Stimulated activated CD4-positive, alpha-beta T cell treated with anti-CD3 and anti-CD28 coated beads, Interleukin-1b, Interleukin-23, amount 100 ng/mL, for 48 hours (primary cell): ENCODE measurements at places on chromosomes 13 and 19.

DNA sequence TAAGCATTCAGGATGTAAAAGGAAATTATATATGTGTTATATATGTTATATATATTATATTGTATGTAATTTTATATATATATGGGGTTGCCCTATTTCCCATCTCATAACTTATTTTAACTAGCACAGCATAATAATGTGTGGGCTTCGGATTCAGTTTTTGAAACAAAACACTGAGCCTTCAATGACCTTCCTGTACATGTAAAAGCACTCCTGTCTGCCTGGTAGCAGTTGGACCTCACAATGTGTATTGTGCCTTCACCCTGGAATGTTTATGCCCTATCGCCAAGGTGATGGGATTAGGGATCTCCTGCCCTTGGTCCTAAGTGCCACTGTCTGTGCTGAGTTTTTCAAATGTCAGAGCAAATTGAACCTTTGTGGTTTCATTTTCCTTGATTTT is 968.8 kb downstream of the TUBA3C start:
- DNase-seq: no peak

GRCh38 chr13:75480671-75481175 is 1.2 kb downstream of the TBC1D4 start:
- DNase-seq: peak; percentile 24

DNA sequence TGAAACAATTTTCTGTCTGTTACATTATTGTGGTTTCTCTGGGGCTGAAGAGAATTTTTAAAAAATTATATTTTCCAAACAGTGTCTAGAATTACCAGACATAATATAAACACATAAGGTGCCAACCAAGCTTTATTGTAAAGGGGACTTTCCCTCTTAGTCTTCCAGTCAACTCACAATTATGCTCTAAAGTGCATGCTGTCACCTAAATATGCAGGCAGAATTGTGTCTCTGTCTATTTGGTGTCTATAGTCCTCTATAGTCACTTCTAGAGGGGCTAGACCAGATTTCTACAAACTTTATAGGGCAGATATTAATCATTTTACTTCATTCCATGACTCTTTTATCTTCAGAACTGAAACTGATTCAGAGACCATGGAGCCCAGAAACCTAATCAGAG is 12.8 kb downstream of the ZNF254 start:
- no peak for DNase-seq

GRCh38 chr13:44196196-44196751 is 177.3 kb upstream of the SERP2 start:
- DNase-seq: peak; percentile 21

- no peak for DNase-seq
Measured at GRCh38 chr13:24644036-24644435, 36.2 kb upstream of the ATP12A start.

- no peak for DNase-seq
Measured at GRCh38 chr13:95256091-95256490, 45.2 kb downstream of the ABCC4 start.

DNA sequence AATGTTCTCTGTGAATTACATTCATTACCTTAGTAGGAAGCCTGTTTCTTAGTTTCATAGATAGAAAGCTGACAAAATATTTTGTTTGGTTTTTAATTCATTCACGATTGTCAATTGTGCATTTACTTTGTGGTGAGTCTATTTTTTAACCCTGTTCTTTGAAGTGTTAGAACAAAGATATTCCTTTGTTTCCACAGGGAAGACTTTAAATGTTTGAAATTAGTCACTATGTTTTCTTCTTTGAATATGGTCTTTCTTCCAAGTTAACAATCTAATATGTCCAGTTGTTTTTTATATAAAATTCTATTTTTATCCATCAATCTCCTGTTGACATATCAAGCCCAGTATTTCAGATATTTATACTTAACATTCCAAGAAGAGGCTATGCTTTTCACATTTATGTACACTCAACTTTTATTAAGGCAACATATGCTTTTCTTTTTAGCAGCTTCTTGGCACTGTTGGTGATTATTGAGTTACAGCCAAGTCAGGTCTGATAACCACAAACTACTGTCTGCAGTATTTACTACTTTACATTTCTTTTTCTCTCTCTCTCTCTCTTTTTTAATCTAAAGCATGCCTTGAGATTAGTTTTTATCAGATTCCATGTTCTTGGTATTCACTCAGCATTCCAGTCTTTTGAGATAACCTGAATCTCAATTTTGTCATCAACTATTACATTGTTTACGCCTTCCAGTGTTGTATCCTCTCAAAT is 812.8 kb upstream of the SLC10A2 start:
- DNase-seq: no peak

DNA sequence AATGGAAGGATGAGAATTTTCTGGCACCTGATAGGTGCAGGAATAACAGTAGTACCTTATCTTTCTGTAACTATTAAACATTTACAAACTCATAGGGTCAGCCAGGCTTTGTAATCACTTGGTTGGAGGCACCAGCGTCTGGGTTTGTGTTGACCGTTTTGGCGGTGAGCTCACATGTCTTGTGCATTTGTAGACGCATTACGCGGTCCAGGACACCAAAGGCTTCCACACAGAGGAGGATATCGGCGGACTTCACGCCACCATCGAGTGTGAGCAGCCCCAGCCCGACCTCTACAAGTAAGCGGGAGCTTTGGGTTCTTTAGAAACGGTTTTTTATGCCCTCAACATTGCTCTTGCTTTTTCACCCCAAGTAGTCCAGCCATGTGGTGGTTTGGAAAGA is 129.3 kb downstream of the ATP11A start:
- no peak for DNase-seq

- DNase-seq: no peak
Measured at GRCh38 chr13:76672420-76672819, 213.8 kb downstream of the KCTD12 start.

- no peak for DNase-seq
Measured at GRCh38 chr13:51873837-51874236, 12.1 kb downstream of the CCDC70 start.

DNA sequence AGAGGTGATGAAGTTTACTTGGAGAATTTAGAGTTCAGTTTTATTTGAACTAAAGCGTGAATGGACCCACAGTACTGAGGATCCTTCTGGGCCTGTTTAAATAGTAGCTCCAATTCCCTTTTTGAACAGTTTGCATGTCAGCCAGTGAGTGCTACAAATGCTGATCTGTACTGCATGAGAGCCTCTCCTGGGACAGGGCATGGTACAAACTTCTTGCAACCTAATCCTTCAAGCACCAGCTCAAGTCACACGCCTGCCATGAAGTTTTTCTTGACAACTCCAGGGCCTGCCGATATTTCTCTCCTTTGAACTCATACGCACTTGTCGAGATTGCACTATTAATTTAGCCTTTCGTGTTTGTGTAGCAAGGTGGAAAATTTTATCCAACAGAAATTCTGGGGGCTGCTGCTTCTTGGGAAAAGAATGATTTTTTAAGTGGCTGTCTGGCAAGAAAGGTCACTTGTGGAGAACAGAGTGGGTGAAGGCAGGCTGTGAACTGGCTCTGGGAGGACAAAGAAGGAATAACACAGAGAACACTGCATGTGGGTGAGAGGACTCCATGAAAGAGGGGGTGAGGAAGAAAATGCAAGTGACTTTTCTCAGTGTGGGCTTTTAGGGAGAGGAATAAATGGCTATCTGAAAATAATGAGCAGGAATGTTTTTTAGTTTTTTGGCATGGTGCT is 192.5 kb downstream of the NDFIP2 start:
- no peak for DNase-seq

GRCh38 chr13:108069521-108070210 is 145.7 kb downstream of the LIG4 start:
- DNase-seq: no peak

GRCh38 chr13:93552596-93552995 is 326.0 kb downstream of the GPC6 start:
- DNase-seq: no peak

GRCh38 chr13:45138282-45138681 is 18.0 kb downstream of the GTF2F2 start:
- DNase-seq: no peak

- DNase-seq: no peak
Measured at GRCh38 chr13:33367171-33367895, 81.8 kb upstream of the STARD13 start.

DNA sequence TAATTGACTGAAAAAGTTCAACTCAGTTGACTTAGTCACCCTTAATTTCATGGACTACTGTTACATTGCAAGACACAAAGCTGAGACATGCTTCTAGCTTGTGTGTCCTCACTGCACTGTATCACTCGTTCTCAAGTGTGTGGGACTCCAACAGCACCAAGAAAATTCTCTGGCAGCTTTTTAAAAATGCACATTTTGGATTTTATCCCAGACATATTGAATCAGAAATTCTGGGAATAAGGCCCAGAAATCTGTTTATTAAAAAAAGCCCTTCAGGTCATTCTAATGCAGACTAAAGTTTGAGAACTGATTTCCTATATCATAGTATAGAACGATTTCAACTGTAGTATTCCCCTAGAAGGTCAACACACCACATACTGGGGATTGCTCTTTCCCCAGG is 1485.3 kb downstream of the PCDH9 start:
- DNase-seq: no peak

DNA sequence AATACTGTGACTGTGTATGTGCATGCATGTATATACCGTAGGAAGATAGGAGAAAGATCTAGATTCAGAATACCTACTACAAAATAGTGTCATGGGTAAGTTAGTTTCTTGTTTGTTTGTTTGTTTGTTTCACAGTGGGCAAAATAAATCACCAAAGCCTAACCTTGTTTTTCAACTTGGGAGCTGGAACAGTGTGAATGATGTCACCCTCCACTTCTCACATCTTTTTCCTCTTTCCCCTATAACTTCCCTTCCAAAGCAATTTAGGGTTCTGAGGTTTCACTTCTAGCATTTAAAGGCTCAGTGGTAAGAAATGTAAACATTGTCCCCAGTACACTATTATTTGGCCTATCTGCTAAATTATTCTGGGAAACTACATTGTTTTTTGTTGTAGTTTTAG is 5.4 kb downstream of the KCTD4 start:
- DNase-seq: no peak

DNA sequence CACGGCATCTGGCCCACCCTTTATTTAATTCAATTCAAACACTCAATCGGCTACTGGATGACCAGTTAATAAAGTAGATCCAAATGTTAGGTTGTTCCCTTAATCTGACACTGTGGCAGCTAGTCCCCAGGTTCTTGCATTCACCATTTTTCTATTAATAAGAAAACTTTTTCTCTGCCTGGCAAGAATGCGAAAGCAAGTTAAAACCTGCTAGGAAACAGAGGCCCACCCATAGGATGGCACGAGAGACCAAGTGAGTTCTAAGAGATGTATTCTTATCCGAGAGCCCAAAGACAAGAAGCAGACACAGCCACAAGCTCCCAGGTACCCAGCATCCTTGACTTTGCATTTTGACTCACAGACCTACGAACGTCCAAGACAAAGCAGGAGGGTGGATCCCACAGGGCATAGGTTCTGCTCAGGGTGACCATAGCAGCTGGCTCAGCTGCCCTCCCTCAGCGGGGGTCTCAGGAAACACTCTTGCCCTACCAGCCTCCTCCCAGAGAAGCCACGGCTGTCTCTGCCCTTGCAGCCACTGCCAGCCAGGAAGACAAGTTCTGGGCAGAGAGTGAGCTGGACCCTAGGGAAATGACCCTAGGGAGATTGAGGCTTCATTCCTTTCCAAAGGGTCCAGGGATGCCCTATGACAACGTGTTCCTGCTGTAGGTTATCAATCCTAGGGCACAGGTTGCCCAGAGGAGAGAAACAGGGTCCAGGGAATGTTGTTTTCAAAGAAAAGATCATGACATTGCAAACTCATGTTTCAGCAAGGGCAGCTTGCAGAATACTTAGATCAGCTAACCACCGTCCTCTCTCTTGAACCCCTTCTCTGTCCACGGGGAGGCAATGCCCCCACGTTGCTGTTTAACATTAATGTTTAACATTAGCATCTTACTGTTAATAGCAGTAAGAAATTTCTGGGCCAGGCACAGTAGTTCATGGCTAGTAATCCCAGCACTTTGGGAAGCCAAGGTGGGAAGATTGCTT is 147.2 kb upstream of the ZNF507 start:
- DNase-seq: no peak

GRCh38 chr19:43574424-43575155 is 737 bp downstream of the XRCC1 start:
- DNase-seq: no peak

GRCh38 chr19:47183601-47184000 is 47.4 kb downstream of the BBC3 start:
- DNase-seq: no peak

DNA sequence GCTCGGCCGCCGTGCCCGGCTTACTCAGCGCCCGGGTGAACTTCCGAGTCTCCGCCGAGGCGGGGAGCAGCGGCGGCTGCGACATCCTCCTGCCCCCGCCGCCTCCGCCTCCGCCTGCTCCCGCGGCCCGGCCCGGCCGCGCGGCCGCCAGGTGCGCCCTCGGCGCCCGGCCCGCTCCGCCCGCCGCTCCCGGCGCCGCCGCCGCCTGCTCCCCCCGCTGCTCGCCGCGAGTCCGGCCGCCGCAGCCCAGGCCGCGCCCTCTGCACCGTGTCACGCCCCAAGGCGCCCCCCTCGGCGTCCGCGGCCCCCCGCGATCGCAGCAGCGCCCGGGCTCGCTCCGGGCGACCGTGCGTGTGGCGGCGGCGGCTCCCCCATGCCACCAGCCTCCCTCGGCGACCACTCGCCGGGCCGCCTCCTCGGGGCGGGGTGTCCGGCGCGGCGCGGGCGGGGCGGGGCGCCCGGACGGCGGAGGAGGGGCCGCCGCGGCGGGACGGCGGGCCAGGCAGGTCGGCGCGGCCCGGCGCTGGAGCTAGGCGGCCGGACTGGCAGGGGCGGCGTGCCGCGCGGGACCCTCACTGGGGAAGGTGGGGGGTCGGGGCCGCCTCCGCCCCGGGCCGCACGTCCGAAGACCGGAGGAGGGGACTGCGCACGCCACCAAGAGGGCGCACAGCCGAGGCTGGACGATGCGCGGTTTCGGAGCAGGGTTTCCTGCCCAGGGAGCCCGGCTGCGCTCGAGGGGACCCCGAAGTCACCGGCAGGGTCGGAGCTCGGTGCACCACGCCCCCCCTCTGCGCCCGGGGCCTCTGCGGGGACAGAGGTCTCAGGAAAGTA is 108.6 kb upstream of the DOCK9 start:
- peak; percentile 71 for DNase-seq

GRCh38 chr13:51292000-51292565 is 47.4 kb upstream of the SERPINE3 start:
- no peak for DNase-seq

- DNase-seq: peak; percentile 80
Measured at GRCh38 chr19:15222738-15223648, 9.3 kb downstream of the EPHX3 start.

GRCh38 chr19:18265582-18265981 is 8.7 kb downstream of the IQCN start:
- no peak for DNase-seq
